Karpas-422 (cell line): ENCODE measurements at places on chromosomes 4 and X.
A peak's percentile ranks its signal among the peaks of the same experiment; 100 is the strongest.

DNA sequence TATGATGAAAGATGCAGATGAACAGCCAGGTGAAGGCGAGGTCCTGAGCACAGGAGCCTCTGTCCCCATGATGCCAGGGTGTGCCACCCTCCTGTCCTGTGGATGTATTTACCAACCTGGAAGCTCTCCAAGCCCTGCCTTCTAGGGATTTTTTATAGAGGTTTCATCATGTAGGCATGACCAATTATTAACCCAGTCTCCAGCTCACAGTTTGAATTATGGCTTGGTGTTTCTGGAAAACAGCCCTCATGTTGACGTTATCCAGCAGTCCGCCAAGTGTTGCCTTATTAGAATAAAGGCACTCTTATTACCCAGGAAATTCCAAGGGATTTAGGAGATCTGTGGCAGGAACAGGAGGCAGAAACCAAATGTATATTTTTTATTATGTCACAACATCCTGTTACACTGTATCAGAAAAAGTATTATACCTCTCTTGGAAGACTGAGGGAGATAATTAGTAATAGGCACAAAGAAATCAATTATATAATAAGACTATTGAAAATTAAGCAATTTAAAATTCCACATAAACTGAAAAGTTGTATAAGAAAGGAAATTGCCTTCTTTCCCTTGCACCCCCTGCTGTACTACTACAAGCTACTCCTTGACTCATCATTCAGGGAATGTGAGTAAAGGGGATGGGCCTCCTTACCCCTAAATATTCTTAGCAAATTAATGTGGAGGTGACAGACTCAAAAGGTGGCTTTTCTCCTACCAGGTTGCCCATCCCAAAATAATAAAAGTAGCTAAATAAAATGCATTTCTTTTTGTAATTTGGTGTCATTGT is 129.6 kb downstream of the ZNF330 start:
- DNase-seq: no peak

DNA sequence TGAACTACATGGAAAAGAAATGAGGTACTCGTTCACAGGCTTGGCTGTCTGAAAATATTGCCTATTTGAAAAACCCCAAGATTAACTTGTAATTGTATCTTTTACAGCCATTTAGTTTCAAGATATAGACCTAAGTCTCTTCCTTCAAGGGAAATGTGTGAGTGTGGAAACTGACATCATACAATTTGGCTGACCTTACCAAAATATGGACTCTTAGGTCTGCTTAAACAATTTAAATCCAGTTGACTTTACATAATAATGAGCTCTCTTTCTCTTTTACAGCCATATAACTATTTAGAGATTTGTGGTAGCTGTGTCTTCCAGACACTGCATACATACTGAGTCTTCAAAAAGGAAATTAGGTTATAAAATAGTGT is 186.9 kb downstream of the NR3C2 start:
- no peak for DNase-seq

- DNase-seq: no peak
Measured at GRCh38 chrX:134004084-134004483, 18.7 kb upstream of the GPC3 start.

- no peak for DNase-seq
Measured at GRCh38 chr4:47494124-47494430, 9.0 kb downstream of the ATP10D start.

DNA sequence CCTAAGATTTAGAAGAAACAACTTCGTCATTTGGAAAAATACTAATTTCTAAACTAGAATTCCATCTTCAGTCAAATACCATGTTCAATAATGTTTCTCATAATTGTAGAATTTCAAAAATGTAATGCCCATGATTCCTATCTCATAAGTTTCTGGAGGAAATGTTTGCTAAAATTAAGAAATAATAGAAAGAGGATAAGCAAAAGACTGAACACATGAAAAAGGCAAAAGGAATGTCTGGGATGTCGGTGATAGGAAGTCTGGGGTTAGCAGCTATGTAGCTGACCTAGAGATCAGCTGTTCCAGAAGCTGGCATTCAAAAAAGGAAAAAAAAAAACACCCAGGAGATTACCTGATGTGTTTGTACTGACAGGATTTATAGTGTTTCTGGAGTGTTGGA is 18.9 kb upstream of the PCDH10 start:
- no peak for DNase-seq

DNA sequence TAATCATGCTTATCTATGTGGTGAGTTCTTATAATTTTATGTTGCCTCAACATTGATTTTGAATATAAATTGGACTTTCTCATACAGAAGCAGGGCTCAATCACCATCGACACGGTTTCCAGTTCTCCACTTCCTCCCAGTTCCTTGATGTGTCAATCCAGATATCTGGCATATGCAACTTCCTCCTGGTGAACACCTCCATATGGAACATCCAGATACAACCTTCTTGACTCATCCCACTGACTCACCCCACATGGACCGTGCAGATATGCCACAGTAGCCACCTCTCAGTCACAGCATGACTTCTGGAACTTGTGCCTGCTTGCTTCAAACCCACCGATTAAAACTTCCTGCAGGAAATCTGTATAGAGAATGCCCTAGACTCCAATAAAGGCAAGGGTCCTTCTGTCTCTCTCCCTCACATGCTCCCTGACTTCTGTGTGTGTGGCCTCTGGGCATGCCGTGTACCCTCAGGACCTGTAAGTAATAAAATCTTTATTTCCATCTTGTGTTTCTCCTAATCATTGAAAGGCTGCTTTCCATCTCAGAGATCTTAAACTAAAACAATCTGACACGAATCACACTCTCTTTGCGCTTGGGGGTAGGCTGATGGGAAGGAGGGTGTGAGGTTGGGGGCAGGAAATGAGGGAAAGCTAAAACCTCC is 67.0 kb downstream of the HTRA3 start:
- no peak for DNase-seq

- DNase-seq: peak; percentile 88
Measured at GRCh38 chr4:158253350-158253980, 43.2 kb downstream of the TMEM144 start.

GRCh38 chrX:69178592-69178991 is 13.3 kb upstream of the PJA1 start:
- DNase-seq: no peak

DNA sequence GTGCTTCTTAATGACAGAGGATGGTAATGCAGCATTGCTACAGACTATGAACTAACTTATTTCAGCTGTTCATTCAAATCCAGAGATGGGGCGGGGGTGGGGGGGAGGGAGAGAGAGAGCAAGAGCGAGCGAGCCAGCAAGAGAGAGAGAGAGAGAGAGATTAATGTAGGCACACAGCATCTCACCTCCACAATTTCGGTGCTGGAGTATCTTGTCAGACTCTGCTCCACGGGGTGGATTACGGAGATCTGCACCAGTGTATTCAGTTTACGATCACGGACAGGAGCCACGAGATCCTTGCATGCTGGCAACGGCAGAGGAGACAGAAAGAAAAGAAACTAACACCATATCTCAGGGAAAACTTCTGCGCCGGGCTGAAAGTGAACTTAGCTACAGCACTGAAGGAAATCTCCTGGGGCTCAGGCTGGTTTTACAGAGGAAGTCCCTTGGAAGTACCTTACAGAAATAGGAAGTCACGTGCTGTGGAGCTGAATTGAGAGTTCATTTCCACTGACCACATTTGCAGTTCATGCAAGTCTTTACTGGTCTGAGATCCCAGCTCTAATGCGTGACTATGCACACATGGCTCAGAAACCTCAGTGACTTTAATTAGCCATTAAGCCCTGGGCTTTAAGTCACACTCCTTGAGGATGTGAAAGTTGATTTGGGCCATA is 440.9 kb downstream of the INPP4B start:
- no peak for DNase-seq

DNA sequence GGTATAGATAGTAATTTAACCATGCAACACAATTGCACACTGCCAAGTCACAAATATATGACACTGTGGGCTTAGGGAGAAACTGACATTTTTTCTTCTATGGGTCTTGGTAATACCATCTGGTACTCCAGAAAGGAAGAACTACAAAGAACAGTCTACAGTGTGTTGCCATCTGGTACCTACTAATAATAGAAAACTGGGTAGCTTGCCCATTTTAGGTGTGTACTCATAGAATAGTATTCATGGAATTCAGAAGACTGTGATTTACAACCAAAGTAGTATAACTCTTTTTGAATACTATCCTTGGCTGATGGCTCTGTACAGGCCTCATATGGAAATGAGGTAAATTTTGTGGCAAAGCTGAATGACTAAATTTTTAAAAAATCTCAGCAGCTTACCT is 132.6 kb upstream of the RPS6KA6 start:
- no peak for DNase-seq

GRCh38 chrX:74085642-74086236 is 218.2 kb upstream of the ZCCHC13 start:
- DNase-seq: no peak

GRCh38 chrX:39777623-39778025 is 320.1 kb downstream of the BCOR start:
- DNase-seq: no peak
